Karpas-422 (cell line): ENCODE measurements at places on chromosomes 3 and 15. TPM values are rescaled to one million over a fixed set of nuclear protein-coding genes. Genes with fewer than 3 reads are reported as not detected.
A peak's percentile ranks its signal among the peaks of the same experiment; 100 is the strongest.

- no peak for DNase-seq
- H3K4me1 ChIP-seq: no peaks in the 10 kb centered on the region
- H3K27me3 ChIP-seq: no peaks in the 10 kb centered on the region
- no peak overlapping the region for H3K4me3 ChIP-seq
- no peak overlapping the region for H3K27ac ChIP-seq
These were observed 133.5 kb upstream of the ZPLD1 start for GRCh38 chr3:102301155-102301880.

MEGF11 gene
- total RNA-seq: not detected in 2 replicates

DNA sequence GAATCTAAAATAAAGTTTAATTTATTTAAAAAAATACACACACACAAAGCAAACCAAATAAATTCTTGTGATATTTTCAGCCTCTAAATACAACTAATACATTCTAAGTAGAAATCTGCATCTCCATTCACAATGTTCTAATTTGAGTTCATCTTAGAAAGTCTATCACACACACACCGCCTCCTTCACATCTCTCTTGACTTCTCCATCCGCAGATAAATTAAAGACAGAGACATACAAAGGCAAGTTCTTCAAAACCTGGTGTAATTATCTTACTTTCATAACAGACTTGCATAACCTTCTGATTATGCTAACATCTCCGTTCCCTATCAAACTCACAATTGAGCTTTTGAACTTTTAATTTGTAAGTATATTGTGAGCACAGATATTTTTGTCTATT, 657.3 kb downstream of the VGLL3 start:
- H3K27ac ChIP-seq: no peak overlapping the region
- H3K27me3 ChIP-seq: no peaks in the 10 kb centered on the region
- no peaks in the 10 kb centered on the region for H3K4me1 ChIP-seq
- no peaks in the 10 kb centered on the region for H3K36me3 ChIP-seq

GRCh38 chr3:197371591-197372046, 73.2 kb upstream of the DLG1 start:
- DNase-seq: no peak
- H3K36me3 ChIP-seq: no peaks in the 10 kb centered on the region
- H3K4me1 ChIP-seq: peaks cover 4% of the 10 kb centered on the region; the same call in 1 of the 2 replicates
- no peak overlapping the region for H3K4me3 ChIP-seq

SGO1 gene
- total RNA-seq: 11.6 and 22.4 TPM in 2 replicates

DNA sequence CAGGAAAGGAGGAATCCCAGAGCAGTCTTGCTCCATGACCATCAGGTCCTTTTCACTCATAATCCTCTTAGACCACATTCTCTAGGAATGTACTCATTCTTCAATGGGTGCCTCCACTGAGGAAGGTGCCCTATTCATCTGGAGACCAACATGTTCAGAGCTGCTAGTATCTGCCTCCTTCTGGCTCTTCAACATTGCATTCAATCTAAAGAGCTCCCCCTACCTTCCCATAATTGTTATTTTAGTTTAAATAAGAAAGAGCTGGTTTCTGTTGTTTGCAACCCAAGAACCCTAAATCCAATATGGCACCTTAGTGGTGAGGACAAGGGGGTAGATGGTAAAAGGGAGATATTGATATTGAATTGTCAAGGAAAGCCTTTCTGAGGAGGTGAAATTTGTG, 67.6 kb downstream of the SCN11A start:
- no peak overlapping the region for H3K4me3 ChIP-seq
- no peak overlapping the region for H3K27ac ChIP-seq
- H3K4me1 ChIP-seq: no peaks in the 10 kb centered on the region
- no peaks in the 10 kb centered on the region for H3K36me3 ChIP-seq

TEX55 gene
- total RNA-seq: not detected in 2 replicates

CCR8 gene
- not detected in 2 replicates for total RNA-seq

- H3K36me3 ChIP-seq: no peaks in the 10 kb centered on the region
- H3K4me3 ChIP-seq: no peak overlapping the region
- no peak overlapping the region for H3K27ac ChIP-seq
- no peaks in the 10 kb centered on the region for H3K4me1 ChIP-seq
These were observed 7.2 kb upstream of the STIMATE start for GRCh38 chr3:52904552-52904951.

GRCh38 chr3:135929670-135930069, 35.9 kb upstream of the PPP2R3A start:
- no peaks in the 10 kb centered on the region for H3K4me1 ChIP-seq
- no peaks in the 10 kb centered on the region for H3K27me3 ChIP-seq
- H3K27ac ChIP-seq: no peak overlapping the region
- DNase-seq: no peak
- no peak overlapping the region for H3K4me3 ChIP-seq

- H3K4me3 ChIP-seq: no peak overlapping the region
- H3K27ac ChIP-seq: no peak overlapping the region
- peaks cover 25% of the 10 kb centered on the region for H3K4me1 ChIP-seq
- H3K27me3 ChIP-seq: no peaks in the 10 kb centered on the region
- no peaks in the 10 kb centered on the region for H3K36me3 ChIP-seq
These were observed 12.9 kb downstream of the SPINT1 start for GRCh38 chr15:40856746-40857145.

DNA sequence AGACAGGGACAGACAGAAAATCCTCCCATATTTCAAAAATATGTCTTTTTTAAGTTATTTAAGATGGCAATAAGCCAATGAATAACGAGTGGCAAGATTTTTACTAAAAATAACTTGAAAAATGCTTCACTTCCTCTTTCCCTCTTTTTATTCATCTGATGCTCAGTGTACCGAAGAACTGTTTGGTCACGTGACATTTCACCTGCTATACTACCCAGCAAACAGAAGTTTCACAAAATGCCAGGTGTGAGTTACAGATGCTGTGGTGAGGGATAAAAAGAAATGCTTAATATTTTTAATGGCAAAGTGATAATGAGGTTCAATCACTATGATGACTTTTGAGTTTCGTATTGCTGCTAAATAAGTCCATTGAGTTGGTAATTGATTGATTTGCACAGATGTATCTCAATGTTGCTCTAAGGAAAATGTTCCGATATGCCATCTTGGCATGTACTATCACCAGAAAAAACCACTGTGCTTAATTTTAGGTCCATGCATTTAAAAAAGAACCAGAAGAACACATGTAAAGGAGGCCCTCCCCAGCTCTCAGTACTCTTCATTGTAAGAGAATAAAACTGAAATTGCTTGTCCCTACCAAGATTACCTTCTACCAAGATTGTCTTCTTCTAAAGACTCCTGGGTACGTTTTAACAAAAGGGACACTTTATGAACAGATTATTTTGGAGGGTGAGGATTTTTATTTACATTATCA, 26.0 kb upstream of the SEC62 start:
- no peaks in the 10 kb centered on the region for H3K27me3 ChIP-seq
- peaks cover 77% of the 10 kb centered on the region for H3K4me1 ChIP-seq
- H3K4me3 ChIP-seq: peak overlapping the region; percentile 44
- H3K27ac ChIP-seq: peak overlapping the region; percentile 96
- H3K36me3 ChIP-seq: no peaks in the 10 kb centered on the region

DNA sequence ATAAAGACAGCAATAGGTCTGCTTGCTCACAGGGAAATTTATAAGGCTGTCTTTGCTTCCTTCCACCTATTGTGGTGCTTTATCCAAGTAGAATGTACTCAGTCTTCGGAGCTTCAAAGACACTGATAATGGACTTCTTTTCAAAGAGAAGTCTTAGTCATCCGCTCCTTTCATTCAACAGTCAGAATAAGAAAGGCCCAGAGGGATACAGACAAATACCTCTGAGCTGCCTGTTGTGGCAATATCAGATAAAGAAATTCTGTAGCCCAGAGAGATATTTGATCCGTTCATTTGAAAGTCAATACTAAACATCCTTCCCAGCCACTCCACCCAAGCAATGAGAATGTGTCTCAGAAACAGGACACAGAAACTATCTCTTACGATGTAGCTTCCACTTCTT, 110.0 kb downstream of the FHIT start:
- no peak overlapping the region for H3K4me3 ChIP-seq
- DNase-seq: no peak
- no peaks in the 10 kb centered on the region for H3K4me1 ChIP-seq
- no peak overlapping the region for H3K27ac ChIP-seq
- H3K27me3 ChIP-seq: no peaks in the 10 kb centered on the region

GRCh38 chr15:70293591-70294470, 196.1 kb upstream of the TLE3 start:
- no peak overlapping the region for H3K27ac ChIP-seq
- H3K4me1 ChIP-seq: peaks cover 15% of the 10 kb centered on the region
- no peaks in the 10 kb centered on the region; the same call in 1 of the 2 replicates for H3K27me3 ChIP-seq
- H3K4me3 ChIP-seq: no peak overlapping the region

REC114 gene
- total RNA-seq: not detected in 2 replicates

TM6SF1 gene
- total RNA-seq: not detected in 2 replicates

DNA sequence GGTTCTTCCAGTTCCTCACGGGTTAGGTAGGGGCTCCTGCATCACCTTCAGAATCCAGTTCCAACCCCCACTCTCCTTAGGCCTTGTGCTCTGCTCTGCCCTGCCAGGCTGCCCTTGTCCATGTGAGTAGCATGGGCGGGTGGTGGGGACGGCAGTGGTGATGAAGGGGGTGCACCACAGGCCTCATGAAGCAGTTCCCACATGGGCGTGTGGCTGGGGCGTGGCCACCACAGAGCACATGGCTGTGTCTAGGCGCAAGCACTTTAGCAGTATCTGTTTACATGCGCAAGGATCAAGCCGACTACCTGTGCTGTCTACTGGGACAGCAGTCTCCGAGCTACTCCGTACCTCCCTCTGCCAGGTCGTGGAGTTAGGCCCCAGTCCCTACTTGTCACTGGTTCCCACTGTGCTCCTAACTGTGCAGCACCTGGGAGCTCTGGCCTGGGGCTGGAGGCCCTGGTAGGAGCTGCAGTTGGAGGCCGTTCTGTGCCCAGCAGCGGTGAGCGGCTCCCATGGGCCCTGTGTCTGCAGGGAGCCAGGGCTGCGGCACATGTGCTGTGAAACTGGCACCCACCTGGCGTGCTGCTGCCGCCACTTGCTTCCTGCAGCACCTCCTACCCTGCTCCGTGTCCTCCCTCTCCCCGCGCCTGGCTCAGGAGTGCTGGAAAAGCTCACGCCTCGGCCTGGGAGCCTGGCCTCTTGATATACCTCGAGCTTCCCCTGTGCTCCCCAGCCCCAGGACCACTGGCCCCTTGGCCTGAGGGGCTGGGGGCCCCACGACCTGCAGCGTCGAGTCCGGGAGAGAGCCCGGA, 53.5 kb downstream of the PLXNA1 start:
- peaks cover 31% of the 10 kb centered on the region for H3K4me1 ChIP-seq
- H3K27ac ChIP-seq: no peak overlapping the region
